ENCODE measurements at places on chromosomes 7 and 10. TPM values are rescaled to one million over a fixed set of nuclear protein-coding genes. Genes with fewer than 3 reads are reported as not detected.

R3HCC1L gene
- 14.2 TPM for total RNA-seq

BLNK gene
- not detected for total RNA-seq

NRG3 gene
- total RNA-seq: not detected

STEAP1 gene
- 15.8 TPM for total RNA-seq

PON3 gene
- 29.1 TPM for total RNA-seq

DNAH11 gene
- total RNA-seq: 0.26 TPM

PNLIPRP3 gene
- not detected for total RNA-seq

CYP3A4 gene
- total RNA-seq: not detected

ENTPD1 gene
- total RNA-seq: 0.05 TPM

EGR2 gene
- 0.86 TPM for total RNA-seq

ASCC1 gene
- total RNA-seq: 40.2 TPM

PDCD11 gene
- 44.5 TPM for total RNA-seq

VWA2 gene
- total RNA-seq: not detected

AKR1C4 gene
- total RNA-seq: 0.18 TPM

MALRD1 gene
- total RNA-seq: not detected

PGAM2 gene
- not detected for total RNA-seq

TMEM229A gene
- not detected for total RNA-seq

TWIST1 gene
- total RNA-seq: 4.6 TPM

NPY4R gene
- total RNA-seq: 37.9 TPM

GRID1 gene
- 0.38 TPM for total RNA-seq

MRLN gene
- not detected for total RNA-seq

SLC18A3 gene
- not detected for total RNA-seq

WNT8B gene
- total RNA-seq: 0.07 TPM

ABCB4 gene
- not detected for total RNA-seq

PLAC9 gene
- not detected for total RNA-seq

TRIM24 gene
- total RNA-seq: 8.1 TPM

ADCY1 gene
- total RNA-seq: 2.5 TPM

CNNM2 gene
- 6.6 TPM for total RNA-seq

ANKIB1 gene
- 23.5 TPM for total RNA-seq

PAPOLB gene
- not detected for total RNA-seq

ENKUR gene
- total RNA-seq: 0.43 TPM

OR2A1 gene
- not detected for total RNA-seq

GHRHR gene
- not detected for total RNA-seq

OPN4 gene
- not detected for total RNA-seq

SFTPD gene
- total RNA-seq: 0.44 TPM

C10orf143 gene
- total RNA-seq: 0.69 TPM

SLIT1 gene
- 0.03 TPM for total RNA-seq

SCIN gene
- total RNA-seq: 0.70 TPM

FRAT2 gene
- total RNA-seq: 8.2 TPM

NPY4R2 gene
- 30.4 TPM for total RNA-seq

EVX1 gene
- not detected for total RNA-seq

DPP6 gene
- total RNA-seq: not detected

LIPJ gene
- not detected for total RNA-seq

RELN gene
- 0.03 TPM for total RNA-seq

ZNHIT1 gene
- total RNA-seq: 74.0 TPM

ZP3 gene
- 17.5 TPM for total RNA-seq

SLC29A3 gene
- total RNA-seq: 15.7 TPM

FAM25A gene
- not detected for total RNA-seq

CALHM2 gene
- 4.9 TPM for total RNA-seq
